SK-N-DZ (cell line): ENCODE measurements at places on chromosomes 2 and 18.

GRCh38 chr18:9032519-9032918 is 70.0 kb upstream of the NDUFV2 start:
- DNase-seq = no peak

GRCh38 chr2:163345795-163346573 is 389.8 kb downstream of the FIGN start:
- DNase-seq = peak; percentile 75

GRCh38 chr2:189534854-189535832 is 45.4 kb downstream of the SLC40A1 start:
- no peak for DNase-seq

- DNase-seq = no peak
Measured at GRCh38 chr18:10497206-10497749, 28.5 kb upstream of the NAPG start.

GRCh38 chr2:120510751-120511395 is 164.9 kb downstream of the INHBB start:
- no peak for DNase-seq

GRCh38 chr2:4066217-4066616 is 362.8 kb downstream of the DCDC2C start:
- DNase-seq = no peak

GRCh38 chr2:147100406-147101035 is 744.3 kb upstream of the ACVR2A start:
- DNase-seq = no peak

GRCh38 chr2:231497651-231498050 is 32.6 kb downstream of the NMUR1 start:
- DNase-seq = no peak

DNA sequence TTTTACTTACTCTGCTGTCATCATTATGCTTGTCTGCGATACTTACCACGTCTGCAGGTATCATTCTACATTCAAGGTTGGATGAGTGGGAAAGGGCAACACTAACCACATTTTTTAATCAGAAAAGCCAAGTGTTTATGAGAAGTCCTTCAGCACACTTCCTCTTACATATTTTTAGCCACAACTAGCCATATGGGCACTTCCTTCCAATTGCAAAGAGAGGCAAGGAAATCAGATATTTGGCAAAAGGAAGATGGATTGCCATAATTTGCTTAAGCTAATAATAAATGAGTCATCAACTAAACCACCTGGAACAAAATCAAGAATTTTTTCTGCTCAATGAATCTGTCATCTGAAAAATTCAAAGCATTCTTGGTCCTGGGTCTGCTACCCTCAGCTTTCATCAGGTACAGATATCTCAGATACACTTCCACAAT is 16.7 kb upstream of the MRO start:
- DNase-seq = no peak

DNA sequence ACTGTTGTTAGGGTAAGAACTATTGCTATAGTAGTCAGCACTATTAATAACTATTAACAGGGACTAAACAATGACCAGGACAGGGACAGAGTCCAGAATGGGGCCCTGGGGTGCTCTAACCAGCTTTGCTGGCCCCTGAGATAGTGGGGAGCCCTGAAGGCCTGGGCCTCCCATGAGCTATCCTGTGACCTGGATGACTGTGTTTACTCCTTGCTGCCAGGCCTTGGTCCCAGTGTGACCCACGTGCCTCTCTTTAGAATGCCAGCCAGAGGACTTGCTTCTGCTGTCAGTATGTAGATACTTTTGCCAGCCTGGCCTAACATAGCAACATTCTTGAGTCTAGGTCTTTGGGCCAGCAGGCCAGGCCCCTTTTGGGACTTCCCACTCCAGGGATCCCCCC is 11.4 kb downstream of the CDK5R2 start:
- DNase-seq = no peak

DNA sequence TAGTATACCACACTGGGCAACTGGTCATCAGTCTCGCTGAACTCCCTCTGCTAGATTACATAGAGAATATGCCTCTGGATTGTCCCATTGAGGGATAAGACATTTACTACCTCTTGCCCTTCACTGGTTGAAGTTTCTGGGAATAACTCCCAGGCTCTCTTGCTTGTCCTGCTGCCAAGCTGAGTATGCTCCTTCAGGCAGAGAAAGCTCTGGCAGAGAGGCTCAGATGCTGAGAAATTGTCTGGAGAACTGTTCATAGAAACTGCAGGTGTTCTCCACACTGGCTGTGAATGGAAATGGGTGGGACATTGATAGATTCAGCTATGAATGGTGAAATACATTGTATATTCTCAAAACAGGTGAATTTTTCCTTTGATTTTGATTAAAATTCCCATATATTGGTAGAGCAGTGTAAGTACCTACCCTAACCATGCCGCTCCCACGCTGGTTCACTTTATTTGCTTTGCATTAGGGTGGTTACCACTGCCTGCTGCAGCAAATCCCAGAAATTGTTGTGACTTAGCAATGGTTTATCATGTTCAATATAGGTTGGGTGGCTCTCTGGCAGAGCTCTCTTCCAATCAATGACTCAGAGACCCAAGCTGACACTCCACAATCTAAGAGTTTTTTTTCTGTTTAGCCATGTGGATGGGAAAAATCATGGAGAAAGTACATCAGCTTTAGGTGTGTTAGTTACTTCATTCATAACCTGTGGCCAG is 36.7 kb downstream of the FAM117B start:
- no peak for DNase-seq

GRCh38 chr18:78682716-78683115 is 296.9 kb upstream of the SALL3 start:
- DNase-seq = no peak

DNA sequence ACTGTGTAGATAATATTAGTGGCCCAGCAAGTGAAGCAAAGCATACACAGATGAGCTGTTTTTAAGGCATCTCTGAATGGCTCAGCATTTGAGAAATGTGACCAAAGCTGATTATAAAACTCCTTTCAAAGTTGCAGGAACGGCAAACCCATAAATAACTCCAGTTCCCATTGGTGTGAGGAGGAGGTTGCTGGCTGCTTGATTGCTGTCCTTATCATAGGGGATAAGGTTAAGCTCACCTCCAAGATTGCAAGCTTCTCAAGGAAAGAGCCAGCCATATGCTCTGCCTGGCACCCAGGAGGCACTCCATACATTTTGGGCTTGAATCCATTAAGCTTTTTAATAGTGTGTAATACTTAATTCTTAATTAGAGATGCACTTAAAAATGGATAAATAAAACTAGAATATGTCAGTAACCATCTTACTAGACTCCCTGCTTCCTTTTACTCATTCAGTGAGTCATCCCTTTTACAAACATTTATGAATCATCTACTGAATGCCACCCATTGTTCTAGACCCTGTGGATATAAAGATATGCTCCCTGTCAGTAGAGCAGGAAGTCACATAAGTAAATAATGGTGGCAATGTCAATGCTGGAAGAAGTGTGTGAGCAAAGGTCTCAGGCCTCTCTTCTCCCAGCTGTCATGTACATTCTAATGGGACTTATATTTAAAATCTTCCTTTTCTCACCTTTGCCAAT is 99.3 kb downstream of the SPATS2L start:
- DNase-seq = no peak

DNA sequence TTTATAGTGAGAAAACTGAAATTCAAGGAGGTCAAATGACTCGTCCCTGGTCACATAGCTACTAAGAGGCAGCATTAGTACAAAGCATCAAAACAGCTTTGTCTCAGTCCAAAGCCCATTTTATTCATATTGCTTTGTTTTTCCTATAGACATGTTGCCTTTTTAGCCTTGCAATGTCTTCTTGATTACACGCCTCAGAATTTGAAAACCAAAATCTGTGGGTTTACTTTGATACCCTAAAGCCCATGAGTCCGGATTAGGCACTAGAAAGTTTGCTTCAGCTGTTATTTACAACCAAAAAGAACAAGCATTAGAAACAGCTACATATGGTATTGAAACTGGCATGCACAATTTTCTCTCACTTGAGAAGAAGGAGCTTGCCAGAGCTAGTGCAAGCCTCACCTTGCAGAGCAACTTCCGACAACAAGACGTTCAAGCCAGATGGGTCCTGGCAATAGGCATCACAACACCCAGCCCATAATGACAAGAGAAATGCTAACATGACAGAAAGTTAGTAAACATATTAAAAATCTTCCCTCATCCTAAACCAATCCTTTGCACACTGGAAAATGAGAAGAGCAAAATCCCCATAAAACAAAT is 276.8 kb downstream of the RIT2 start:
- DNase-seq = no peak

DNA sequence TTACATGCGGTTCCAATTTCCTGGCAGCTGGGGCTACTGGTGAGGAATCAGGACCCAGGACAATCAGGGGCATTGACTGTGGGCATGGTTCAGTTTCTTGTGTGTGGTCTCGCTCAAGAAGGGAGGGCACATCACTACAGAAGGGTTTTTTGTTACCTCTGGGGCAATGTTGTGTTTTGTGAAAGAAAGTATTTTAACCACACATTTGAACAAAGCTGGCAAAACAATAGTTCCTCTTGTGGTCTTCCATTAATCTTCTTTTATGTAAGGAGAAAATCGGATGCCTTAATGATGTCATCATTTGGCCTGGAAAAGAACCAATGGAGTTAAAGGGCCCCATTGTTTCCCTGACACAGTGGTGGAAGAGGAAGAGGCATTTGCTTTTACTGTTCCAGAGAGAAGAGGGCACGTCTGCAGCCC is 197.4 kb downstream of the SH3BP4 start:
- DNase-seq = no peak

GRCh38 chr18:58268849-58269248 is 224.8 kb downstream of the NEDD4L start:
- DNase-seq = no peak

DNA sequence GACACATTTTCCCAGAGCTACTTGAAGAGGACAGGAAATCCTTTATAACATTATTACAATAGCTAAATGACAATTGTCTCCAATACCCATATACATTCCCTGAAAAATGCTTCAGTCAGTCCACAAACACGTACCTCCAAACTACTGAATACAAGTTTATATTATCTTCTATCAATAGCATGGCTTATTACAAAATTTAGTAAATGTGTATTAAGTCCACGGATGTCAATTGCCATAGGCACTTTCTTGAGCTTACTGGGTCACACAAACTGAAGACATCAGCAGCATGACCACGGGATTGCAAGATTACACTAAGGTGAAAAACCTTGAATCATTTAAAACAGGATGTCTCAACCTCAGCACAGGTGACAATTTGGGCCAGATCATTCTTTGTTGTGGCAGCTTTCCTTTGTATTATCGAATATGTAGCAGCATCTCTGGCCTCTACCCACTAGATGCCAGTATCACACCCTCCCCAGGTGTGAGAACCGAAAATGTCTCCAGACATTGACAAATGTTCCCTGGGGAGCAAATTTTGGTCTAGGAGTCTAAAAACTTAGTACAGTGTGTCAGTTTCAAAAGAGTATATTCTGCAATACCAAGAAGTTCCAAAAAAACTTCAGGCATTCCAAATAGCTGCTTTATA is 1.4 kb downstream of the MBD2 start:
- DNase-seq = peak; percentile 15

DNA sequence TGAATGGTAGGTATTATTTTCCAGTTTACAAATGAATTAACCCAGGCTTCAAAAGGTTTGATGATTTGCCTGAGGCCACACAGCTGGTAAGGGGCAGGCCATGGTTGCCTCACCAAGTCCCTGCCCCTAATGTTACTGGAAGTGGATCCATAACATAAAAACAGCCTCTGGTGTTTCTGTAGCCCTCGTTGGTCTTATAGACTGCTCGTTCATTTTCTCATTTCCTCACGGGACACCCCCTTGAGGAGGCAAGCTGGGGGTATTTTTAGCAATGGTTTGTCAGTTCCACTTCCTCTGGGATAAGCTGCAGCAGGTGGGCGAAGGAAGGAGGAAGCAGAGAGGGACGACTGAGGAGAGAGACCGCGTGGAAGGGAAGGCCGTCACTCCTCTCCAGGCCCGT is 32.9 kb upstream of the NDUFV2 start:
- DNase-seq = no peak

DNA sequence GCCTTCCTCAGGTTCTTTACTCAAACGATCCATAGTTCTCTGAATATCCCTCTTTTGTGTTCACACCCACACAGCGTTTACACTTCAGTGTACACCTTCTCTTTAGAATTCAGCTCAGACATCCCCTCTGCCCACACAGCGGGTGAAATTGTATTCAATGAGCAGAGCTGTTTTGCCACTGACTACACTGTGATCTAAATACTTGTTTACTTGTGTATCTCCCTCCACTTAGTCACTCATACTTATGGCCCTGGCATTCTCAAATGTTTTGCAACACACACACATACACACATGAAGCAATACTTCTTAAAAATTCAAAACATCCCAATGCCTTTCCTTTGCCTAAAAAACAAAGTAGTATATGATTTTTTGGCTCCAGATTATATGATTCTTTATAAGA is 297.1 kb downstream of the TMX3 start:
- no peak for DNase-seq

DNA sequence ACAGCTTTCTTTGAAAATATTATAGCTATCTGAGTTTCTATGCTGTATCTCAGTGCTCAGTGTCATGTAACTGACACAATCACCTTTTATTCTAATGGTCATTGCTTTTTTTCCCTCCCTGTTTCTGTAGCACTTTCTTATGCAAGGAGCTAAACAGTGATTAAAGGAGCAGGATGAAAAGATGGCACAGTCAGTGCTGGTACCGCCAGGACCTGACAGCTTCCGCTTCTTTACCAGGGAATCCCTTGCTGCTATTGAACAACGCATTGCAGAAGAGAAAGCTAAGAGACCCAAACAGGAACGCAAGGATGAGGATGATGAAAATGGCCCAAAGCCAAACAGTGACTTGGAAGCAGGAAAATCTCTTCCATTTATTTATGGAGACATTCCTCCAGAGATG is 56.4 kb downstream of the SCN2A start:
- no peak for DNase-seq

- no peak for DNase-seq
Measured at GRCh38 chr2:65562890-65563289, 130.5 kb upstream of the SPRED2 start.

DNA sequence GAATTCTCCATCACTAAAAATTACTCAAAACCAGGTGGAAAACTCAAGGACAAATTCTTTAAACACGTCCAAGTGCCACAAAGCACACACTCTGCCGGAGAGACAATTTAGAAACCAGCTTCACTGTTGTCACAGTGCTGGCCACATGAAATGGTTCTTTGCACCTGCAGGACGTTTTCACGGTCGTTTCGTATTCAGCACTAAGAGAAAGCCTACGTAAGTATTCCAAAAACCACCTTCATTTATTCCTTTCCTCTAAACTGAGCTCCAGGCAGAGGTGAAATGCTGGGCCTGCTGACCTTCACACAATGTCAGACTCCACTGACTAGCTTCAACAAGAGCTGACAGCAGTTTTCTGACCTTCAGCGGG is 680 bp downstream of the ATP5F1A start:
- no peak for DNase-seq

DNA sequence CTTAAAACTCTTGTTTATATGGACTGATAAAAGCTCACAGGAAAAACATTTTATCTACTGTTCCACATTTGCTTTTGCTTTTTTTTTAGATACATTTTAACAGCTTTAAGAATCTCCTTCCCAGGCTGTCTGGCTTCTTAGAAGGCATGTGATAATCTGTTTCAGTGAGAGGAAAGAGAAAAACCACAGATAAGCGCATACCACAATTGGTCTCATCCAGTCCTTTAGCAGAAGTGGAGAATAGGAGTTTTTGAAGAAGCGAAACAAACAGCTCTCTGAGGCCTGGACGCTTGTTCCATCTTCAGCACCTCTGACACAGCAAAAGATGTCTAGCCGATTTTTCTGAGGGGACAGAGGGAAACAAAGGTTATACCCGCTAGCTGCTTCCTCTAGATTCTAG is 37.6 kb downstream of the RMC1 start:
- no peak for DNase-seq
